Inflammatory macrophage (primary cell): ENCODE measurements at places on chromosomes 3 and 15.

GRCh38 chr3:48472673-48472922 lies 26.1 kb downstream of the ATRIP start:
- no peak for DNase-seq

DNA sequence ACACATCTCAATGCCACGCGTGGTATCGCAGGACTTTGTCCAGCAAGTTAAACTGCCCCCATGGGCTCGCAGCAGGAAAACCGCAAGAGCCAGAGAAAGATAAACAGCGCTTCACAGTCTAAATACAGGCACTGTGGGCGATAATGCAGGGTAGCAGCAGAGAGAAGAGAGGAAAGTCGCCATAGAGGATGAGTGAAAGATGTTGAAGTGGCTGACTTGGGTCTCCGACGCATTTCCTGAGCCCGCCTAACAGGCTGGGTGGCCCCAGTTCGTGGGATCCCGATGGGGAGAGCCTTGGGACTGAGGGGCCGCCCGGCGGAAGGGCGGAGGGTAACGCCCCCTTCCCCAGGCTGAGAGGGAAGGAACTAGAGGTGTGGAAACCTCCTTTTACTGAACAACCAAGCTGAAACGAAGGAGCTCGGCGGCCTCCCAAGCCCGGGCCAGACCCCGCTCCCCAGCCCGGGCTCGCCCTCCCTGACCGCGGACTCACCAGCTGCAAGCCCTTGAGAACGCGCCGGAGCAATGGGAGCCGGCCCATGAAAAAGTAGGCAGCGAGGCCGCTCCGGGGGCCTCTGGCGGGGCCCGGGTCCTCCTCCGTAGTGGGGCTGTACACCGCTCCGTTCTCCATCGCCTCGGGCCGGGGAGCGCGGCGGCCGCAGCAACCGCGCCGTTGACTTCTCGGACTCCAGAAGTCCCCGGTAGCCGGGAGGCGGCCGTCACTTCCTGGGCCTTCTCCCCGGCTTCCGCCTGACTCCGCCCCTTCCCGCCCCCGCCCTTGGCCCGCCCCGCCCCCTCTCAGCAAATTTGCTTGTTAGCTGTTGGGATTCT lies at the start of gene CMTM6:
Gene CMTM6 (minus strand): TSS at position 735 of the 828 bp plus-strand sequence. CDS start 107 bp downstream, at position 628.
- peak; percentile 86 for DNase-seq

- DNase-seq = no peak
These were observed 148.9 kb upstream of the IL12A start for GRCh38 chr3:159839561-159840379.

DNA sequence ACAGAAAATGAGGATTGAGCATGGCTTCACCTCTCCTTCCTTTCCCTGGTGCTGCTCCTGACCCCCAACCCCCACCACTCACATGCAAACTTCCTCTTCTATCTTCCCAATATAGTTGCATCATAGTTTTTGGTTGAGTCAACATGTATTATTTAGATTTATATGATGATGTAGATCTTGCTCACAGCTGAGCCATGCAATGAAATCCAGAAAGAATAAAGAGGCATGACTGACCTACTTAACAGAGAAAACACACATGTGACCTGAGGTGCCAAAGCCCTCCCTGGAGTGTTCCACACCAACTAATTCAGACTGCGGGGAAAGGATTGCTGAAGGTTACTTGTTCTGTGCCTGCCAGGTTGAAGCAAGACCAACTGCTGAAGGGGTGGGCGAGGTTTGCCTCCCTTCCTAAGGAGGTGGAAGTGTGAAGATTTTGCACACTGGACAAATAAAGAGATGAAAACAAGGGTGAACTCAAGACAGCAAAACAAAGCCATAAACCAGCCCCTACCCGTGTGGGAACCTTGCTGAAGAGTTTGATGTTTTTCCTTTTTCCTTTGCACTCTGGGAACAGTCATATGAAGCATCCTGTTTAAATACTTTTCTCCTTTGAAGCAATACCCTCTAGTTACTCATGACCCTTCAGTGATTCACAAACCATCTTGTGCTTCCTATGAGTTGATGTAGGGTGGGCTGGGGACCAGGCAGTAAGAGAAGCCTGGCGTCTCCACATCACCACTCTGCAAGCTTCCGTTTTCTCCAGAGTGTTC lies 155.2 kb upstream of the UBE2E1 start:
- DNase-seq = peak; percentile 77

GRCh38 chr15:48422401-48422800 lies 91.2 kb downstream of the DUT start:
- no peak for DNase-seq

- peak; percentile 27 for DNase-seq
These were observed 42.3 kb downstream of the FGD5 start for GRCh38 chr3:14861031-14861430.

- DNase-seq = no peak
These were observed 44.7 kb upstream of the CHRNA7 start for GRCh38 chr15:31985607-31986006.

GRCh38 chr15:58401991-58402649 lies 29.7 kb upstream of the LIPC start:
- no peak for DNase-seq

DNA sequence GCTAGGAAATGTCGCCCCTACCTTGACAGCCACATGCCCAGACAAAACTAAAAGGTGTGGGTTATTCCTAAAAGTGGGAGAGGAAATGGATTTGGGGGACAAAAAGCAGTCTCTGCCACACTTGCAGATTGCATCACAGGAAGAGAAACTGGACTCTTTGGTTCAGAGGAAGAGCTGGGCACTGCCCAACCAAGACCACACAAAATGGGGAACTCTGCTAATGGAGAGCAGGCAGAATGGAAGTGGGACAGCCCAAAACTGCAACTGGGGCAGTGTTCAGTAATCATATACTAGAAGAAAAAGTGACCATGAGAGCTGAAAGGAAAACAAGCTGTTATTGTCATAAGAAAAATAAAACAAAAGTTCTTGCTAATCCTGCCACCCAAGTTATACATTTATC lies 138.9 kb upstream of the FRMD4B start:
- DNase-seq = peak; percentile 47

DNA sequence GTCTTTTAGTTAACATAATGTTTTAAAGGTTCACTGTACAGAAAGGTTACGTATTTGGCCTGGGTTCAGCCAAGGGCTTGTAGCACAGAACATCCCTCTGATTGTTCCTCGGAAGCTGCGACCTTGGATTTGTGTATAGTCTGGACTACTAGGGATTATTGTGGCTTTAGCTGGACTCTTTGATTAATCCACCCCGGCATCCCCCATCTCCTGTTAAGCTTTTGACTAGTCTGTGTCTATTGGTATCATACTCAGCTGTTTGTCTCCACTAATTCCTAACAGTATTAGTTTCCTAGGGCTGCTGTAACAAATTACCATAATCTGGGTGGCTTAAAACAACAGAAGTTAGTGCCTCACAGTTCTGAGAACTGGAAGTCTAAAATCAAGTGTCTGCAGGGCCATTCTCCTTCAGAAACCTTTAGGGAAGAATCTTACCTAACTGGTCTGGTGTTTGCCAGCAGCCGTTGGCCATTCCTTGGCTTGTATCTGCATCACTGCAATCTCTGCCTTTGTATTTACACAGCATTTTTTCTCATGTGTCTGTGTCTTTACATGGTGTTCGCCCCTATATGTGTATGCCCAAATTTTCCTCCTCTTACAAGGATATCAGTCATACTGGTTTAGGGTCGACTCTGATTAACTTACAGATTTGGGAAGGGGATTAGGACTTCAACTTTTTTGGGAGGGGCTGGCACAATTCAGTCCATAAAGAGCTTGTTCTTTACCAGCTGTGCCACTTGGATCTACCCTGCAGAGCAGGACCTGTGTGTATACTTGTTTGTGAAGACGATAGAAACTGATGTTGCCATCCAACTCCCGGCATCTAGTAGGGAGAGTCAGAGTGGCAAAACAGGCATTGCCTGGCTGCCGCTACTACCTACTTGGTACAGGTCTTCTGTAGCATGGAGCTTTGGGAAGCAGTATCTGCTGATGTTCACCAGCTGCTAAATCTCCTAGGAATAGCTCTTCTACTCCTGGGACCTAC lies 117.8 kb downstream of the UBE2E2 start:
- no peak for DNase-seq

DNA sequence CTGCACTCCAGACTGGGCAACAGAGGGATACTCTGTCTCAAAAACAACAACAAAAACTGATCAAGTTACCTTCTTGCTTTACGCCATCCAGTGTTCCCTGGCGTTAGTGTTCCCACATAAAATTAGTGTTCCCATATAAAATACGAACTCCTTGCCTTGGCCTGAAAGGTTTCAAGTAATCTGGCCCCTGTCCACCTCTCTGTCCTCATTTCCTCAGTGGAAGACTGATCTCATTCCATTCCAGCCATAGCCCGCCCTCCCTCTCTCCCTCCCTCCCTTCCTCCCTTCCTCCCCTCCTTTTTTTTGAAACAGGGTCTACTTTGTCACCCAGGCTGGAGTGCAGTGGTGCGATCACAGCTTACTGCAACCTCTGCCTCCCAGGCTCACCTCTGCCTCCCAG lies 2.8 kb upstream of the CAND2 start:
- DNase-seq = no peak

DNA sequence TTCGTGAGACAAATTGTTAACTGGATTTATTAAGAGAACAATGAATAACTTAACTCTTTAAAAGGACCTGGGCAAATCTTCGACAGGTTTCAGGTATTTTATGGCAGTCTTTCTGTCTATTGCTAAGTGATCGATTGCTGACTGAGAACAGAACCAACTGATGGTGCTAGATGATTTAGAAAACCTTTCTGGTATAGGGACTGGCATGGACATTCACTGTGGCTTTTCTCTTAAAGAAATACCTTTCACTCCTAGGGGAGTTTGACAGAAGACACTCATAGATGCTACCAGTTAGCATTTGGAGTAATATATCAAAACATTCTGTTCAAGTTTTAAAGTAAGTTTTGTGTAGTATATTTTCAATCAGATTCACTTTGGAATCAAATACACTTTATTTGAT lies 654 bp downstream of the PPARG start:
- no peak for DNase-seq

DNA sequence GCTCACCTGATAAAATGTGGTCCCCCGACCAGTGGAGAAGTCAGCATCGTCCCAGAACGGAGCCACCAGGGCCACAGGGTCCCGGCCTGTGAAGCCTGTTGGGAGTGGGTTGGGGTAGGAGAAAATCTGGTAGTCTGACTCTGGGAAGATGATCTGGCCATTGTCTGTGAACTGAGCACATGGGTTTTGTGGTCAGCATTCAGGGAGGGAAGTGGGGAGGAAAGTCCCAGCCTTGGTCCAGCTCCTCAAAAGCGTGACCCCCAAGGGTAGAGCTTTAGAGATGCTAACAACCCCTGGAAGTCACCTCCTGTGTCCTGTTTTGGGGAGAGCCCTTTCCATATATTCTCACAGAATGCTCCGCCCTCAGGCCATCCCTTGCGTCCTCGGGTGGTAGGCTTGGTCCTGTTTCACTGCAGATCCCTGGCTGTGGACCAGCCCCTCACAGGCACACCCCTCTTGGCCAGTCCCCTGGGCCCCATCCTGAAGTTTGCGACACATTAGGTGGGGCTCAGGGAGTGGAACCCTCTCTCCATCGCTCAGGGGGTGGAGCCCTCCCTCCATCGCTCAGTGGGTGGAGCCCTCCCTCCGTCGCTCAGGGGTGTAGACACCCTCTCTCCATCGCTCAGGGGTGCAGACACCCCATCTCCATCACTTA lies 40.0 kb downstream of the MUC4 start:
- no peak for DNase-seq

- no peak for DNase-seq
These were observed 32.8 kb downstream of the CACNA2D2 start for GRCh38 chr3:50470658-50471057.

DNA sequence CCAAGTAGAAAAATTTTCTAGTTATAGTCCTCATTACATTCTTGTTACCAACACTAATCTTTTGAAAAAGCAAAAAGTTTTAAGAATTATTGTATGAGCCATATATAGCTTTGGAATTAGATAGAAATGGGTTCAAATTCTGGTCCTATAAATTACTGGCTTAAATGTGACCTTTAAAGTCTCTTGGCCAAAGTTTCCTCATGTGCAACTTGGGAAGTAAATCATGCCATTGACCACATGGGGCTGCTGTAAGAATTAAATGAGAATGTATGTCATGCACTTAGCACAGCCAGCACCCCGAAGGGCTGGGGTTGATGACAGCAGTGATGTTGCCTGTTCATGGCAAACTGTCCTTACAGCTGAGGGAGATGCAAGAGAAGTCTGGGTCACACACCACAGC lies 108.3 kb downstream of the TOP2B start:
- DNase-seq = no peak

GRCh38 chr3:169663951-169664820 lies 674 bp upstream of the MECOM start:
- DNase-seq = peak; percentile 24

DNA sequence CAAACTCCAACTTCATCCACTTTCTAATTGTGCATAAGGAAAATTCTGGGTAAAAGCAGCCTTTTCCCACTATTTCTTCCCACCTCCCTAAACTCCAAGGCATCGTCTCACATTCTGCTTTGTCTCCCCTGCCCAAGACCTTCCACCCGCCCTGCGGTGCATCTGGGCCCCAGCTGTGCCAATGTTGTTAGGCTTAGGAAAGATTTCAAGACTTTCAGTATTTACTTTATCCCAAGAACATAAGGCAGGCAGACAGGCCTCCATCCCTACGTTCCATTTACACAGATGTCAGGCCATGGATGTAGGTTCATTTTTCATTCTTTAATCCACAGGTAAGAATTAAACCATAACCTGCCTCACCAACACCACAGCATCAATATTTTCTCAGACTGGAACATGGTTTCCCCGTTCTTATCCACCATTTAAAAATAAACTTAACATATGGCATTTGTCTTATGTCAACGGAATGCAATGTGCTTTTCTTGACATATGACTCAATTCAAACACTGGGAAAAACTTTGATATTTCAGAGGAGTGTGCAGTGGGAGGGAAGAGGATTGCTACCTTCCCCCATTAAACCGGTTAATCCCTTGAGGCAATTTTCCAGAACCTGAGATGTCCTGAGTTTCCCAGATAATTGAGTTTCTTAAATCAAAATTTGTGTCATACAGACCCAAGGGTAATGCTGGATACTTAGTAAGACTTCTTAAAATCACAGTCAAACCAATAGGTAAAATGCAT lies 238.0 kb upstream of the LRIG1 start:
- DNase-seq = no peak

GRCh38 chr3:168250415-168250861 lies 154.7 kb upstream of the GOLIM4 start:
- DNase-seq = no peak

GRCh38 chr15:100140527-100141308 lies 201.1 kb downstream of the ADAMTS17 start:
- DNase-seq = no peak

- no peak for DNase-seq
These were observed 19.8 kb downstream of the PRR23E start for GRCh38 chr3:127212711-127213110.

DNA sequence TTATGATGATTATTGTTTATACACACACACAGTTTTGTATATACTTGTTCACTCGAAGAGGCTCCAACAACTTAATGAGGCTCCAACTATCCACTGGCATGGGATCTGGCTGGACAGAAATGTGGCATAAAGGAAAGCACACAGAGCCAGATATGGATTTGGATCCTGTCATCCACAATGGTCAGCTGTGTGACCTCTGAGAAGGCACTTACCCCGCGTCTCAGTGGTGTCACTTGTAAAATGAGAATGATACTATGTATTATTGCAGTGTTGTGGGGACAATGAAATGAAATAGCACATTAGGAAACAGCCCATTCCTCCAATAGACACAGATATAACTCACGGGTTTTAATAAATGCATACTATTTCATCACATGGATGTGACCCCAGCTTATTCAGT lies 42.2 kb downstream of the PDZRN3 start:
- no peak for DNase-seq
